Chondrocyte (in vitro differentiated cells): ENCODE measurements at places on chromosomes 5 and 9. TPM values are rescaled to one million over a fixed set of nuclear protein-coding genes. Genes with fewer than 3 reads are reported as not detected.

GRCh38 chr5:173767574-173768266, 120.4 kb upstream of the CPEB4 start:
- DNase-seq: no peak
- peaks cover 38% of the 10 kb centered on the region for H3K4me1 ChIP-seq
- H3K4me3 ChIP-seq: no peak overlapping the region
- H3K27me3 ChIP-seq: no peaks in the 10 kb centered on the region
- H3K27ac ChIP-seq: no peak overlapping the region

Gene ARSI
- 1.9 to 2.4 TPM (median 2.4 TPM) in 3 replicates for total RNA-seq

DNA sequence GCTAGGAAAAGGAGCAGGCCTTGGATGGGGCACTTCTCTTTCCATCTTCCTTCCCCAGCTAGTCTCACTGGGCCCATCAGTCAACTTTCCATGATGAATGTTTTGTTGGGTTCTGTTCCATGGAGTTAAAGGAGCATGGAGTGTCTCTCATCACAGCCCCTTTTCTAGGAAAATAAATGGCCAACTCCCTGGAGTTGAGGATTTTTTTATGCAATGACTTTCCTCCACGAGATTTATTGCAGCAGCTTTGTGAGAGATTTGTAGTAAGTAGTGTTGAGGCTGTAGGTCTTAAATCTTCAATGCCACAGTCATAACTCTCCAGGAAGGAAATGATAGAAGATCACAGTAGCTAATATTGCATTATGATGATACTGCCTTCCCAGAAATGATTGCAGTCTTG, 45.6 kb upstream of the SLC44A1 start:
- H3K36me3 ChIP-seq: no peaks in the 10 kb centered on the region
- H3K27ac ChIP-seq: no peak overlapping the region
- H3K27me3 ChIP-seq: no peaks in the 10 kb centered on the region
- H3K4me1 ChIP-seq: no peaks in the 10 kb centered on the region

GRCh38 chr5:124995421-124995820, 249.0 kb upstream of the ZNF608 start:
- no peaks in the 10 kb centered on the region for H3K36me3 ChIP-seq
- no peak overlapping the region for H3K4me3 ChIP-seq
- DNase-seq: no peak
- H3K4me1 ChIP-seq: peaks cover 42% of the 10 kb centered on the region
- H3K27me3 ChIP-seq: no peaks in the 10 kb centered on the region
- peak overlapping the region; percentile 8 for H3K27ac ChIP-seq

- no peak for DNase-seq
- H3K4me1 ChIP-seq: no peaks in the 10 kb centered on the region
- H3K4me3 ChIP-seq: no peak overlapping the region
- H3K27me3 ChIP-seq: peaks cover 3% of the 10 kb centered on the region
Measured at GRCh38 chr9:105194234-105194633, 50.2 kb upstream of the SLC44A1 start.

DNA sequence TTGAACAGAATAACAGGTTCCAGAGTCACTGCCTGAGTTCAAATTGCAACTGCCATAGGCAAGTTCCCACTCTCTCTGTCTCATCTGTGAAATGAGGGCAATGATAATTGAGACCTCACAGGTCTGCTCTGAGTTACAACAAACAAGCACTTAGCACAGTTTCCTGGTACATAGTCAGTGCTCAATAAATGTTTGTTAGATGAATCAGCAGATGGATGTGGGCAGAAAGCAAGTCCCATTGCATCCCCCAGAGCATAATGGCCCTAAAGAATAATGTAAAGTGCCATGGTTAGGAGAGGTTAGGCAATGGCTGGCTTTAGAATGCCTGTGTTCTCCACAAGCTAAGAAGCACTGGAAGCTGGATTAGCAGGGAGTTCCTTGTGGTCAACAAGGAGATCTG, 136.5 kb upstream of the LARP1 start:
- H3K4me3 ChIP-seq: no peak overlapping the region
- no peak overlapping the region for H3K27ac ChIP-seq
- H3K36me3 ChIP-seq: no peaks in the 10 kb centered on the region
- no peaks in the 10 kb centered on the region for H3K4me1 ChIP-seq
- no peak for DNase-seq

DNA sequence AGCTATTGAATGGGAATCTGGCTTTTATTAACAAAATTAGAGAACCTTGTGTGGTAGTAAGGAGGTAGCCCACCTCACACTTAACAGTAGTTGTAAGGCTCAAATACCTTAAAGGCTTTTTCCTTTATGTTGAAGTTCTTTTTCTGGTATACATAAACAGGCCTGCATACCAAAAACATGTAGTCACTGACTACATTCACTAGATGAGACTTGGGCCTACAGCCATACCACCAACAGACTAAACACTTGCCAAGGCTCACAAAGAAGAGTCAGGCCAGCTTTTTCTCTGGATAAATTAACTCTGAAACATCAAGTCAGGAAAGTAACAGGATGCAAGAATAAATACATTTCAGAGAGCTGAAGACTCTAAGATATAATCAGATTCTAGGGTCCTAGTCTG, 78.6 kb upstream of the MPDZ start:
- H3K27me3 ChIP-seq: no peaks in the 10 kb centered on the region
- no peak for DNase-seq
- H3K27ac ChIP-seq: peak overlapping the region; percentile 64
- no peak overlapping the region for H3K4me3 ChIP-seq
- H3K4me1 ChIP-seq: peaks cover 45% of the 10 kb centered on the region
- H3K36me3 ChIP-seq: no peaks in the 10 kb centered on the region

DNA sequence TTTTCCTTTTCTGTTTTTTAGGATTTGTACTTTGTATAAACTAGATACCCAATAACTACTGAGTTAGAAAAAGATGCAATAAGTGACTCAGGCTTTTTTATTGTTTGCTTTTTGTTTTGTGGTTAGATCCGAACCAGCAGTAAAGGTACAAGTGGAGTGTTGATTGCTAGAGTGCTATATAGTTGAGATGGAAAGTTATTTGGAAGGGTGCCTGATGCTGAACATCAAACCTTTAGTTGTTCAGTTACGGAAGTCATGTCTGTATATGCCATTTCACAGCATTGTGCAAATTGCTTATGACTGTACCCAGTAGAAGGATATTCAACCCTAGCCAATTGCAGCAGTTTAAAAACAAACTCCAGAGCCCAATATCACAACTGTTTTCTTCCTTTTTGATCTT, 285.1 kb downstream of the MAT2B start:
- peaks cover 1% of the 10 kb centered on the region for H3K27me3 ChIP-seq
- H3K4me1 ChIP-seq: no peaks in the 10 kb centered on the region
- H3K4me3 ChIP-seq: no peak overlapping the region

GRCh38 chr5:17118631-17119030, 98.8 kb upstream of the BASP1 start:
- H3K4me1 ChIP-seq: peaks cover 63% of the 10 kb centered on the region
- H3K36me3 ChIP-seq: no peaks in the 10 kb centered on the region
- peak overlapping the region; percentile 22 for H3K4me3 ChIP-seq
- no peaks in the 10 kb centered on the region for H3K27me3 ChIP-seq
- no peak for DNase-seq
- peak overlapping the region; percentile 98 for H3K27ac ChIP-seq

Gene TMEM232
- 1.8 to 3.8 TPM (median 2.3 TPM) in 3 replicates for total RNA-seq

Gene BARHL1
- not detected in 3 replicates for total RNA-seq

DNA sequence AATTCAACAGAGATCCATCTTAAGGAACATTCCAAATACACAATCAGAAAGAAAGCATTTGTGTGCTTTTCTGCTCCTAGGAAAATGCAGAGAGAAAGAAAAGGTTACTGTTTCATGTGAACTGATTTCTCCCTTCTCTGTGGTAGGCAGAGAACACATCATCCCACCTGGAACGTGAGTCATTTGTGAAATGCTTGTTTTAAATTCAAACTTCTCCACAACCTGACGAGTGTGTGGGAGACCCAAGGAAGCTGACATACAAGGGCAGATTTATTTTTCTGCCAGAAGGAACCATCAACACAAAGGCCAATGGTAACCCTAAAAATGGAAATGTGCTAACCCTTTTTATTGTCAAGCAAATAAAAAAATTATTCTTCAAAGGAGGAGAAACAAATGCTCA, 156.4 kb downstream of the EFNA5 start:
- peaks cover 20% of the 10 kb centered on the region for H3K4me1 ChIP-seq
- no peak for DNase-seq

DNA sequence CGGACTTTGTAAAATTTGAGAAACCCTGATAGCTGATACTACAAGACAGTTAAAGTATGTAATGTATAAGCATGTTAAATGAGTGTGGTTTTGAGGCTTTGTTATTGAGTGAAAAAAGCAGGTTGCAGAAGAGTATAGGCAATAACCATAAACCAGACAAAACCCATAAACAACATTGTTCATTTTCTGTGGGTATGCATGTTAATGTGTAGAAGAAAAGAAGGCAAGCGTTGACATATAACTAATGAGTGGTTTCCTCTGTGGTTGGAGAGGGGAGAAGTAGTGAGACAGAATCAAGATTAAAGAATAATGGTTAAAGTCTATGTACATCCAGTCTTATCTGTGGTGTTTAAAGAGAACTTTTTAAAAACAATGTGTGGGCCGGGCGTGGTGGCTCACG, 26.2 kb downstream of the RAD23B start:
- no peak for DNase-seq
- H3K27ac ChIP-seq: no peak overlapping the region

DNA sequence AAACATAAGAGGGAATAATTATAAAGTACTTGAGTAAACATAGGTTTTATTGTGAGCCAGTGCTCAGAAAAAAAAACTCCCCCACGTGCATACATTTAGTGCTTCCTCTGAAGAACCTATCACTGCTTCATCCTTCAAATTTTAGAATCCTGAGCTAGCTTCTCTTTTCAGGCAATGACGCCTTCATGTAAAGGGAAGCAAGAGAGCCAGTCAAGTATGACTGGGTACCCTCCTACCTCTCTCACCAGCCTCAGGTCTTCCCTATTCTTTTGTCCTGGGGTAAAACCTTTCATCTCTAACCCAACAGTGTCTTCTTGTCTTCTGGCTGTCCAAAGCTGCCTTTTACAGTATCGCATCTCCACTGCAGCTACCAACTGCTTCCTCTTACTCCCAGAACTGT, 32.0 kb downstream of the PLPP1 start:
- H3K4me1 ChIP-seq: peaks cover 50% of the 10 kb centered on the region
- no peaks in the 10 kb centered on the region for H3K27me3 ChIP-seq
- no peaks in the 10 kb centered on the region for H3K36me3 ChIP-seq
- no peak overlapping the region for H3K27ac ChIP-seq
- no peak for DNase-seq
- H3K4me3 ChIP-seq: no peak overlapping the region

Gene SLC2A8
- total RNA-seq: 14.1 to 16.4 TPM (median 15.3 TPM) in 3 replicates

GRCh38 chr5:175056831-175057230, 332.4 kb downstream of the MSX2 start:
- no peak overlapping the region for H3K4me3 ChIP-seq
- H3K27me3 ChIP-seq: peaks cover 9% of the 10 kb centered on the region
- H3K4me1 ChIP-seq: peaks cover 7% of the 10 kb centered on the region
- H3K27ac ChIP-seq: no peak overlapping the region
- no peaks in the 10 kb centered on the region for H3K36me3 ChIP-seq
- no peak for DNase-seq
